ENCODE measurements at places on chromosomes 11 and 22. TPM values are rescaled to one million over a fixed set of nuclear protein-coding genes. Genes with fewer than 3 reads are reported as not detected.

Gene MPST
- total RNA-seq = 15.7 TPM

Gene SCGB1A1
- total RNA-seq = not detected

Gene GDPD4
- not detected for total RNA-seq

Gene GVQW3
- 19.9 TPM for total RNA-seq

Gene EIF3D
- total RNA-seq = 107 TPM

Gene PRG3
- not detected for total RNA-seq

Gene OR4A16
- total RNA-seq = not detected

Gene SHANK2
- total RNA-seq = 41.6 TPM

Gene HOATZ
- total RNA-seq = 0.98 TPM

Gene FJX1
- total RNA-seq = 30.2 TPM

Gene RELT
- total RNA-seq = 1.5 TPM

Gene CBY1
- 10.1 TPM for total RNA-seq

Gene RBFOX2
- 394 TPM for total RNA-seq

Gene HTR3B
- total RNA-seq = 0.25 TPM

Gene SEC14L6
- total RNA-seq = 0.49 TPM

Gene C11orf42
- not detected for total RNA-seq

Gene SCGB1D2
- not detected for total RNA-seq

Gene NLRP14
- 0.49 TPM for total RNA-seq

Gene SLC25A45
- total RNA-seq = 0.74 TPM

Gene ANO5
- total RNA-seq = 14.8 TPM

Gene MEI1
- total RNA-seq = not detected

Gene API5
- total RNA-seq = 115 TPM

Gene AKIP1
- total RNA-seq = 19.7 TPM

All from temporal lobe (tissue), 4 donors.